Stimulated activated naive B cell treated with anti-CD40 and anti-IgM and Interleukin-4, amounts not matched to agents 10 μg/mL and 1 μg/mL and 100 μg/mL, for 72 hours (primary cell): ENCODE measurements at places on chromosomes 7 and 10.

- no peak for DNase-seq
- no peaks in the 10 kb centered on the region for H3K27me3 ChIP-seq
- H3K27ac ChIP-seq, result no peak overlapping the region
- no peak overlapping the region for H3K4me3 ChIP-seq
These were observed 9.6 kb upstream of the CCM2 start for GRCh38 chr7:44990109-44991023.

DNA sequence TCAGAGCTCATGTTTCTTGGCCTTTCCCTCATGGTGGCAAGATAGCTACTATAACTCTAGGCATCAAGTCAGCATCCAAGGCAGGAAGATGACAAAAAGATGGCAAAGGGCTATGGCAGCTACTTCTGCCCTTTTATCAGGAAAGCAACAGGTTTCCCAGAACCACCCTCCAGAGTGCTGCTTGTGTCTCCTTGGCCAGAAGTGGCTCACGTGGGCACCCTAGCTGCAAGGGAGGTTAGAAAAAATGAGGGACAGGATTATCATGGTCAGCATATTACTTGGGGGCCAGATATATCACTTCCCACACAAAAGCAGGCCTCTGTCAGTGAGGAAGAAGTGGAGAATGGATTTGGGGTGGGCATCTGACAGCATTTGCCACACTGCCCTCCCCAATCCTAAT is 24.3 kb upstream of the C10orf105 start:
- H3K27ac ChIP-seq, result no peak overlapping the region
- H3K27me3 ChIP-seq, result no peaks in the 10 kb centered on the region
- peaks cover 53% of the 10 kb centered on the region for H3K4me1 ChIP-seq
- H3K4me3 ChIP-seq, result no peak overlapping the region

DNA sequence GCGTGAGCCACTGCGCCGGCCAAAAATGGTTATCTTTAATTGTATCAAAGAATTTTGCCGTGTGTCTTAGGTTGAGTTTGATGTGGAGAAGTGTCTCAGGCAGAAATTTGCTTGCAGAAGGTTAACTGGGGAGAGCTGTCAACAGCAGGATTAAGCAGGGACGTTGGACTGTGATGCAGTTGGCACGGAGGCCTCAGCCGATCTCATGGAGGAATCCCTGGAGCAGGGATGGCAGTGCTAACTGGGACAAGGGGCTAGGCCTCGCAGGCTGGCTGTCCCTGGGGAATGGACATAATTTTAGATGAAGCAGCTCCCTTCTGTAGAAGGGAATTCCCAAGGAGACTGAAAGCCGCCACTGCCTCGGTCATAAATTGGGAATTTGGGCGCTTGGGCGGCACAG is 12.3 kb upstream of the KIF5B start:
- H3K27me3 ChIP-seq, result no peaks in the 10 kb centered on the region
- H3K4me1 ChIP-seq, result no peaks in the 10 kb centered on the region
- DNase-seq, result no peak
- no peaks in the 10 kb centered on the region for H3K36me3 ChIP-seq

- no peaks in the 10 kb centered on the region for H3K4me1 ChIP-seq
- no peak overlapping the region for H3K27ac ChIP-seq
- DNase-seq, result no peak
- no peak overlapping the region for H3K4me3 ChIP-seq
- H3K36me3 ChIP-seq, result no peaks in the 10 kb centered on the region
These were observed 113.0 kb downstream of the LRMDA start for GRCh38 chr10:75544386-75544785.

DNA sequence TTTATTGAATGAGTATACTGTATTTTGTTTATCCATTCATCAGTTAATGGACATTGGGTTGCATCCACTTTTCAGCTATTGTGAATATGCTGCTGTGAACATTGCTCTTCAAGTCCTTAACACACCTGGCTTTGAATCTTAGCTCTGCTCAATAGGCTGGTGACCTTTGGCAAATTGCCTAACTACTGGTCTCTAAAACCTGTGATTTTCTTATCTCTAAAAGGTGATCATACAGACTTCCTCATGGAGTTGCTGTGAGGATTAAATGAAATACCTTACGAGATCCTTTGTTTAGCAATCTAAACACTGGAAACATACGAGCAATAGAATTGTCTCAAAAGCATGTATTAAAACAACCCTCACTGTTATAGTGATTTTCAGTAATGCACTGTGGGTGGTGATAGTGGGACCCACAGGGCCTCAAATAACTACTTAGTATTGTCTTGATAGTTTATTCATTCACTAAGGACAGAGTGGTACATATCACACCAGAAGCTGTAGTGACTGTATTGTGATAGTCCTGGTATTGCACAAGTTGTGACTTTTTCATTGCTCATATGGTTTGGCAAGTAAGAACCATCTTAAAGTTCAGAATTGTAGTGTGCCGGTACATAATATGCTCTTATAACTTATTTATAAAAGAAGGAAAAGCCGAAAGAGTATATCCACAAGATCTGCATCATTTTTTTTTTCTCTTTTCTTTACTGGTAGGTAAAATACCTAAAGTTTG is 257.6 kb downstream of the EXOC4 start:
- H3K36me3 ChIP-seq, result peaks cover 23% of the 10 kb centered on the region
- no peak for DNase-seq
- no peak overlapping the region for H3K4me3 ChIP-seq
- H3K27me3 ChIP-seq, result no peaks in the 10 kb centered on the region
- H3K27ac ChIP-seq, result no peak overlapping the region

GRCh38 chr10:58980826-58981415 is 195.5 kb upstream of the PHYHIPL start:
- H3K4me3 ChIP-seq, result no peak overlapping the region
- H3K4me1 ChIP-seq, result no peaks in the 10 kb centered on the region
- H3K27ac ChIP-seq, result no peak overlapping the region
- peaks cover 6% of the 10 kb centered on the region for H3K27me3 ChIP-seq
- no peak for DNase-seq

- H3K27ac ChIP-seq, result no peak overlapping the region
- peaks cover 17% of the 10 kb centered on the region for H3K27me3 ChIP-seq
- H3K4me1 ChIP-seq, result no peaks in the 10 kb centered on the region
- DNase-seq, result no peak
- H3K36me3 ChIP-seq, result no peaks in the 10 kb centered on the region
- H3K4me3 ChIP-seq, result no peak overlapping the region
These were observed 36.8 kb downstream of the WIPF3 start for GRCh38 chr7:29843093-29843492.

- H3K4me1 ChIP-seq, result no peaks in the 10 kb centered on the region
- no peaks in the 10 kb centered on the region for H3K36me3 ChIP-seq
- no peaks in the 10 kb centered on the region for H3K27me3 ChIP-seq
- no peak for DNase-seq
These were observed 36.0 kb downstream of the PRTFDC1 start for GRCh38 chr10:24916365-24916764.

DNA sequence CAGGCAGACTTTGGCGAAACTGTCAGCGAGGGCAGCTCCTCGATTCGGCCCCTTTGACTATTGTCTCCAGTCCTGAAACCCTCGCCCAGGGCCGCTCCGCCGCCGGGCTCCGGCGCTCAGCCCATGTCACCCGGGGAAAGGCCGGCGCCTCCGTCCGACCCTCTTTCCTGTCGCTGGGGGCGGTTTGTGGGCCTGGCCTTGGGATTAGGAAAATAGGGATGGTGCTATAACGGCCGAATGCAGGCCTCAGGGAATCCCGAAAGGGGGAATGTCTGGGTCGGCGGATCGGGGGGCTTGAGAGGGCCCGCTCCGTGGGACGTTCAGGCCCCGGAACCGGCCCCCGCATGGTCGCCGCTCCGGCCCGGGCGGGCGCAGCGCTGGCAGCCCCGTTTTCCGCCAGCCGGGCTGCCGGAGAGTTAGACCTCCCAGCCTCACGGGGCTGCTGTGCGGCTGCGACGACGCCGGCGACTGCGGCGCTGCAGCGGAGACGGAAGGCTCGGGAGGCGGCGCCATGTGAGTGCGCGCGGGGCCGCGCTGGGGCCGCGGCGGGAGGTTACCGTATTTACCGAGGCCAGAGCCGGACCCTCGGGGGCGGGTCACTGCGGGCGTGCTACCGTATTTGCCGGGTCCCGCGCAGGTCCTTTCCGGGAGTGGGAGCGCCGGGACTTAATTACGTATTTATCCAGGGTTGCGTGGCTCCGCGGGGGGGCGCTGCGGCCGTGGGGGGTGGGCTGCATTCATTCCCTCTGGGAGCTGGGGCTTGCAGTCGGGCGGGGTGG is 25.9 kb downstream of the ZNF775 start:
- peak overlapping the region; percentile 96 for H3K27ac ChIP-seq
- H3K36me3 ChIP-seq, result peaks cover 21% of the 10 kb centered on the region
- peak; percentile 83 for DNase-seq
- no peaks in the 10 kb centered on the region for H3K27me3 ChIP-seq
- H3K4me3 ChIP-seq, result peak overlapping the region; percentile 92
- H3K4me1 ChIP-seq, result peaks cover 84% of the 10 kb centered on the region

- H3K27ac ChIP-seq, result no peak overlapping the region
- no peaks in the 10 kb centered on the region for H3K4me1 ChIP-seq
- peaks cover 6% of the 10 kb centered on the region for H3K27me3 ChIP-seq
- no peak for DNase-seq
- no peak overlapping the region for H3K4me3 ChIP-seq
These were observed 21.7 kb upstream of the FOXI2 start for GRCh38 chr10:127715249-127715648.

GRCh38 chr10:124827474-124827873 is 25.9 kb downstream of the ABRAXAS2 start:
- no peaks in the 10 kb centered on the region for H3K4me1 ChIP-seq
- no peak for DNase-seq
- peaks cover 21% of the 10 kb centered on the region for H3K36me3 ChIP-seq
- H3K27ac ChIP-seq, result no peak overlapping the region
- no peak overlapping the region for H3K4me3 ChIP-seq
- H3K27me3 ChIP-seq, result no peaks in the 10 kb centered on the region

DNA sequence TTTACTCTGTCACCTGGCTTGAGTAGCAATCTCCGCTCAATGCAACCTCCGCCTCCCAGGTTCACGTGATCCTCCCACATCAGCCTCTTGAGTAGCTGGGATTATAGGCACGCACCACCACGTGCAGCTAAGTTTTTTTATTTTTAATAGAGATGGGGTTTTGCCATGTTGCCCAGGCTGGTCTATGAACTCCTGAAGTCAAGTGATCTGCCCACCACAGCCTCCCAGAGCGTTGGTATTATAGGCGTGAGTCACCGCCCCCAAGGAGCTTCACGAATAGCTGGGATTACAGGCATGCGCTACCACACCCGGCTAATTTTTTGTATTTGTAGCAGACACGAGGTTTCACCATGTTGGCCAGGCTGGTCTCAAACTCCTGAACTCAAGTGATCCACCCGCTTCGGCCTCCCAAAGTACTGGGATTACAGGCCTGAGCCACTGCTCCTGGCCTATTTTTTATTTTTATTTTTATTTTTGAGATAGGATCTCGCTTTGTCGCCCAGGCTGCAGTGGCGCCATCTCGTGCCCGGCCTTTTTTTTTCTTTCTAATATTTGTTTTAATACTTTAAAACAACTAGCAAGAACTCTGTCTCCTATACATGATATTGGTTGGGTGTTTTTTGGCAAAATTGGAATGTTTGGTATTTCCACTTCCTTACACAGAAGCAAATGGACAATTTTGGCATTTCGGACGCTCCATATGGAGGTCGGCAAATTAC is 1.1 kb downstream of the EFCAB10 start:
- peaks cover 21% of the 10 kb centered on the region for H3K27me3 ChIP-seq
- no peak overlapping the region for H3K27ac ChIP-seq
- peaks cover 8% of the 10 kb centered on the region for H3K4me1 ChIP-seq
- no peak overlapping the region for H3K4me3 ChIP-seq
- peaks cover 15% of the 10 kb centered on the region for H3K36me3 ChIP-seq

- no peaks in the 10 kb centered on the region for H3K27me3 ChIP-seq
- no peak overlapping the region for H3K27ac ChIP-seq
- no peak for DNase-seq
- H3K36me3 ChIP-seq, result peaks cover 8% of the 10 kb centered on the region
These were observed 4.8 kb upstream of the FAM24B start for GRCh38 chr10:122884166-122884565.

DNA sequence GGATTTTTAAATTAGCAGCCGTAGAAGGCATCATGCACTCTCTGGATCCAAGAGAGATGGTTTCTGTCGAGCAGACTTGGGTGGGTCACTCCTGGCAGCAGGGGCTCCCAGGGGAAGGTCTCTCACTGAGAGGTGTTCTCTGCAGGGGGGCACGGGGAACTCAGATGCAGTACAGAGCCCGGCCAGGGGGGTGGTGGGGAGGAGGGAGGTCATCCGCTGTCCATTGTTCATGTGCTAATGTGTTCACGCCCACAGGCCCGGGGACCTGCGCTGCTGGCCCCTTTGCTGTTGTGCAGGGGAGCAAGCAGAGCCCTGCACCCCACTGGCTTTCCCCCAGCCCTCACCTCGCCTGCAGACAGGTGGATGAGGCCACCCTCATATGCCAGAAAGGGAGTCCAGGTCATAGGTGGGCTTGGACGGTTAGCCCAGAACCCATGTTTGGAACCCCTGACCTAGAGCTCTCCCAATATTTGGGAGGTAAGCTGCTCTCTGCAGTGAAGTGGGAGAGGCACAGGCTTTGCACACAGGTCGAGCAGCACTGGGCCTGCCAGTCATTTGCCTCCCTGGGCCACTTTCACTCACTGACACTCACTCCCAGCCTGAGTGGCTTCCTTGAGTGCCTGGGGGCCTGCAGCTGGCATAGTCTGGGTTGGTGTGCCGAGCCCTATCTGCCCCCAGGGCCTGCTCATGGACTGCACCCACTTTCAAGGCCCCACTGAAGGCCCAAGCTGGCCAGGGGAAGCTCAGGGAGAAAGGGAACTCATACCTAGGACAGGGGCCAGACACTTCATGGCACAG is 12.6 kb upstream of the TBRG4 start:
- no peak overlapping the region for H3K4me3 ChIP-seq
- no peak overlapping the region for H3K27ac ChIP-seq
- DNase-seq, result no peak
- H3K4me1 ChIP-seq, result peaks cover 9% of the 10 kb centered on the region

- H3K36me3 ChIP-seq, result no peaks in the 10 kb centered on the region
- H3K4me1 ChIP-seq, result peaks cover 29% of the 10 kb centered on the region
- no peaks in the 10 kb centered on the region for H3K27me3 ChIP-seq
- H3K27ac ChIP-seq, result no peak overlapping the region
- no peak overlapping the region for H3K4me3 ChIP-seq
These were observed 102.7 kb downstream of the MACC1 start for GRCh38 chr7:20114468-20114867.

DNA sequence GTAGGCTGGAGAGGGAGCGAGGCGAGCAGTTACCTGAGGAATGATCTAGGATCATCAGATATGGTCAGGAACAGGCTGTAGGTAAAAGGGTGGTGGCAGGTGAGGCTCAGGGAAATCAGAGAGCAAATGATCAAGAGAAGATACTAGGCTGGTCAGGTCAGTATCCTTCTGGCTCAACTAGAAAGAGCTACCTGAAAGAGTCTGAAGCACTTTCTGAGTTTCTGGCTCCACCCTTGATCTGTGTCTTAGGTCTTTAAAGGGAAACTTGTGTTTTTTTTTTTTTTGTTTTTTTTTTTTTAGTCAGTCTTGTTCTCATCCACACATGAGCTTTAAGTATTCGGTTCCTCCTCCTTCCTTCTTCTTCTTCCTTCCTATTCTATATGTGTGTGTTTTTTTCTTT is 10.5 kb downstream of the ADAM22 start:
- no peaks in the 10 kb centered on the region for H3K36me3 ChIP-seq
- no peak for DNase-seq
- no peaks in the 10 kb centered on the region for H3K4me1 ChIP-seq
- H3K4me3 ChIP-seq, result no peak overlapping the region
- no peaks in the 10 kb centered on the region for H3K27me3 ChIP-seq

- H3K27ac ChIP-seq, result no peak overlapping the region
- H3K4me1 ChIP-seq, result no peaks in the 10 kb centered on the region
- DNase-seq, result no peak
- no peaks in the 10 kb centered on the region for H3K36me3 ChIP-seq
- peaks cover 15% of the 10 kb centered on the region for H3K27me3 ChIP-seq
These were observed 113.6 kb downstream of the ADCY1 start for GRCh38 chr7:45687721-45688120.
